T-helper 2 cell (primary cell): ENCODE measurements at places on chromosomes 3 and 15.

DNA sequence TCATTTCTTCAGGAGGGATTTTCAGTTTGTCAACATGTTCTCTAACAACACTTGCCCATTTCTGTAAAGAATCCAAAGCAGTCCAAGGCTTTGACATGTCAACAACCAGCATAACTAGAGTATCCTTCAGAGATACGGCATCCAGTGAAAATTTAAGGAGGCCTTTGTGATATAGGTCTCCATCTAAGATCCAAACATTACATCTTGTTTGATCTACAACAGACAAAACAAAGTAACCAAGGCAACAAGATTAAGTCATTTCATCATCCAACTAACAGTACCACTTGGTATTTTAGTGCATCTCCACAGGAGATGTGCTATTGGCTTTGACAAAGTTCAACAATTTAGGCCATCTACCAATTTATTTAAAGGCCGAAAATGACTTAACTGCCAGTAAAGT is 25.8 kb downstream of the DYNC1LI1 start:
- no peak for DNase-seq

- no peak for DNase-seq
Measured at GRCh38 chr3:105355408-105356061, 11.2 kb upstream of the ALCAM start.

- no peak for DNase-seq
Measured at GRCh38 chr15:76341366-76342057, 4.9 kb downstream of the ISL2 start.

- no peak for DNase-seq
Measured at GRCh38 chr3:154378311-154378710, 51.7 kb downstream of the GPR149 start.

DNA sequence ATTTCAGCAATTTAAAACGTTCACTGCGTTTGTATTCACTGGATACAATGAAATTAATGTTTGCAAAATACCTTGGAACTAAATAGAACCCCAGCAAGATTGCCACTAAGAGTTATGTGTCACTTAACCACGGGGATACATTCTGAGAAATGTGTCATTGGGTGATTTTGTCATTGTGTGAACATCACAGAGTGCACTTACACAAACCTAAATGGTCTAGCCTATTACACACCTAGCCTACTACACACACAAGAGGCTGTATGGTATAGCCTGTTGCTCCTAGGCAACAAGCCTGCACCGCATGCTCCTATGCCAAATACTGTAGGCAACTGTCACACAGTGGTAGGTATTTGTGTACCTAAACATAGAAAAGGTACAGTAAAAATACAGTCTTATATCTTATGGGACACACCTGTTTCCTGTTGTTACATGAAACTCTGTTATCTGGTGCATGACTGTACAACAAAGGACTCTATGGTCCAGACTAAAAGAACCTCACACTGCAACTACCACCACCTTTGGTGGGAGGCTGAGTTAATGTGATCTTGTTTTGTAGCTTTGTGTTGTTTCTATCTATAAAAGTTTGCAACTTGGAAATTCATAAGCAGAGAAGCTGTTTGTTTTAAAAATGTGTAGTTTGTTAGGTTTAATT is 92.2 kb upstream of the NTRK3 start:
- DNase-seq = no peak

DNA sequence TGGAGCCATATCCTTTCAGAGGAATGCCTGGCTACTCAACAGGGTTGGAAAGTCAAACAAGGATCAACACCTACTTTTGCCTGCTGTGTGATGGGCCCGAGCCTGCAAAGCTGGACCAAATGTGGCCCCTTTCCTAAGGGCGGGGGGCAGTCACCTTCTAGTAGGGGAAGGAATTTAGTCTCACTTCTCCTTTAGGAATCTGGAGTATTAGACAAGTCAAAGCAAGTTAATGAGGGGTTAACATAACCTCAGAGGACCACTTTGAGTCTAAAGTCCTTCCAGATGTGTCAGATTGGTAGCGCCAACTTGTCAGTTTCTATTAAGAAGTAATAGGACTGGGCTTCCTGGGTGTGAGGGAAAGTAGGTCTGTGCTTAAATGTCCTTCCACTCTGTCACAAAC is 6.8 kb downstream of the EXOSC7 start:
- DNase-seq = no peak

GRCh38 chr3:186025161-186025560 is 83.7 kb downstream of the ETV5 start:
- no peak for DNase-seq

- no peak for DNase-seq
Measured at GRCh38 chr3:165225604-165226003, 29.4 kb upstream of the SLITRK3 start.

DNA sequence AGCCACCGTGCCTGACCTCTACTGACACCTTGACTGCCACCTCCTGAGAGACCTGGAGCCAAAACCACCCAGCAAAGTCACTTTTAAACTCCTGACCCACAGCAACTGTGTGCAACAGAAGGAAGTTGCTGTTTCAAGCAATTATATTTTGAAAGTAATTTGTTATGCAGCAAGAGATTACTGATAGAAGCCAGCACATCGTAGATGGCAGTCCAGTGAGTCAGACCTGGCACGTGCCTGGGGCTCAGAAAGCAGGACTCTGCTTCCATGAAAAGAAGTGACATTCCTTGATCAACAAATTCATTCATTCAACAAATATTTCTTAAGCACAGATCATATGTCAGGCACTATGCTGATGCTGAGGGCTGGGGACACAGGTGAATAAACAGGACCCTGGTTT is 5.7 kb upstream of the CSPG4 start:
- DNase-seq = no peak

DNA sequence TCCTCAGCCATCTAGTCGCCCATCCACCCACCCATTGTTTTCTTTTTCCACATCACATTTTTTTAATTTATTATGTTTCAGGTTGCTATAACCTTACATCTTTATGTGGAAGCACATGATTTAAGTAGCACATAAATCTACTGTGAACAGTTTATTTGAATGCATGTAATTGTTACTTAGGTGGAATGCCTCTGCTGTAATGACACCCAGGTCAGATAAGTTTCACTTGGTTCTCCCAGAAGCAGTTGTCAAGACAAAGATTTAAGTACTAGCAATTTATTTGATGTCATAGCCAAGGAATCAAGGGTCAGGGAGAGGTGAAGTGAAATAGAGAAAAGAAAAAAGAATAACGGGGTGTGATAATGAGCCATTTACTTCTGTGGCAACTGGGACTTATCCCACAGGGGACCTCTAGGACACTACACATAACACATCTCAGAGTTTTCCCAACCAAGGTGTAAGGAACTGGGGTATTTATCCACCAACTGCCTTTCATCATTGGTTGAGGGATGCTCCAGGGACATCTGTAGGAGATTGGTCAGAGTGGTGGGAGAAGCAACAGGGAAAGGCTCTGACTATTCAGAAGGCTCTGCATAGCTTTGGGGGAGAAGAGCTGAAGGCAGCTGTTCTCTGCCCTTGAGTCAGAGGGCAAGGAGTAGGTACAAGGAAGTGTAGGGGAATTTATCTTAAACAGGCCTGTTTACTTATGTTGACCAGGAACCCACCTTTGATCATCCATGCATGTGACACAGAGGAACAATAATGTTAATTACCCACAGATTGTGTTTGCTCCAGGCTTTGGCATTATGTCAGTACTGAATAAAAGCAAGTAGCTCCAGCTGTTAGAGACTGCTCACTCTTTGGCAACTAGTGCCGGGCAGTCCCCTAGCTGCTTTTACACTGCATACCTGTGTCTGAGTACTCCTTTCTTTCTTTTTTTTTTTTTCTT is 94.8 kb downstream of the CD200R1L start:
- no peak for DNase-seq

GRCh38 chr3:11370191-11370590 is 98.0 kb downstream of the ATG7 start:
- DNase-seq = no peak

DNA sequence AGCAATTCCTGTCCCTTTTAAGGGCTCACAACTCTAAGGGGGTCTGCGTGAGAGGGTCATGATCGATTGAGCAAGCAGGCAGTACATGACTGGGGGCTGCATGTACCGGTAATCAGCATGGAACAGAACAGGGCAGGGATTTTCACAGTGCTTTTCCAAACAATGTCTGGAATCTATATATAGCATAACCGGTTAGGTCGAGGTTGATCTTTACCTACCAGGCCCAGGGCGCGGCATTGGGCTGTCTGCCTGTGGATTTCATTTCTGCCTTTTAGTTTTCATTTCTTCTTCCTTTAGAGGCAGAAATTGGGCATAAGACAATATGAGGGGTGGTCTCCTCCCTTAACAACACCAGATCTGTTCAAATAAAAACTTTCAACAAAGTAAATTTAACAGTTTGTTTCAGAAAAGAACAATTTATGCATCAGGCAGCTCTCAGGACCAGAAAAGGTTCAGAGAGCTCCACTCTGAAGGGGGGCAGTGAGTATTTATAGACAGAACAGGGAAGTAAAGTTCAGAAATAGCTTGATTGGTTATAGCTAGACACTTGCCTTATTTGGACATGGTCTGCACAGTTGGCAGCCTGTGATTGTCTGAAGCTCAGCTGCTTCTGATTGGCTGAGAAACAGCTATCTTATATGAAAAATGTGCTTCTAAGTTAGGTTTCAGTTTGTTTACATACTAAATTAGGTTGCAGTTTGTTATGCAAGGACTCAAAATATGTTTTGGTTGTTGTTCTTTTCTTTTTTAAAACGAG is 17.2 kb upstream of the B4GALT4 start:
- DNase-seq = no peak

- DNase-seq = no peak
Measured at GRCh38 chr15:48416301-48416700, 85.1 kb downstream of the DUT start.

DNA sequence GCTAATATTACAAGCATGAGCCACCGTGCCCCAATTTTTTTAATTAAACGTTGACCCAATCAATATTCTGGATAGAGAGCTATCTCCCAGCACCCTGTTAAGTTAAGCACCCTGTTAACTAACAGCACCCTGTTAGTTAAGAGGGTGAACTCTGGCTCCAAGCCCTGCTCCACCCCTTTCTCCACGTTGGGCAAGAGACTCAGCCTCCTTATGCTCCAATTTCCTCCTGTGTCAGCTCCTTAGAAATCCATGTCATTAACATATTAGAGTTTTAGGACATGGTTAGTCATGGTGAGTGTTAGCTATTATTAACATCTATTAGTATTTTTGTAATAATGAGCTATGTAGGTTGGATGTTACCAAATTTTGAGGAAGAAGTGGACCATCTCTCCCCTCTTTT is 217.2 kb upstream of the UBE2E1 start:
- no peak for DNase-seq

- DNase-seq = no peak
Measured at GRCh38 chr15:35064576-35065190, 20.4 kb downstream of the NANOGP8 start.

DNA sequence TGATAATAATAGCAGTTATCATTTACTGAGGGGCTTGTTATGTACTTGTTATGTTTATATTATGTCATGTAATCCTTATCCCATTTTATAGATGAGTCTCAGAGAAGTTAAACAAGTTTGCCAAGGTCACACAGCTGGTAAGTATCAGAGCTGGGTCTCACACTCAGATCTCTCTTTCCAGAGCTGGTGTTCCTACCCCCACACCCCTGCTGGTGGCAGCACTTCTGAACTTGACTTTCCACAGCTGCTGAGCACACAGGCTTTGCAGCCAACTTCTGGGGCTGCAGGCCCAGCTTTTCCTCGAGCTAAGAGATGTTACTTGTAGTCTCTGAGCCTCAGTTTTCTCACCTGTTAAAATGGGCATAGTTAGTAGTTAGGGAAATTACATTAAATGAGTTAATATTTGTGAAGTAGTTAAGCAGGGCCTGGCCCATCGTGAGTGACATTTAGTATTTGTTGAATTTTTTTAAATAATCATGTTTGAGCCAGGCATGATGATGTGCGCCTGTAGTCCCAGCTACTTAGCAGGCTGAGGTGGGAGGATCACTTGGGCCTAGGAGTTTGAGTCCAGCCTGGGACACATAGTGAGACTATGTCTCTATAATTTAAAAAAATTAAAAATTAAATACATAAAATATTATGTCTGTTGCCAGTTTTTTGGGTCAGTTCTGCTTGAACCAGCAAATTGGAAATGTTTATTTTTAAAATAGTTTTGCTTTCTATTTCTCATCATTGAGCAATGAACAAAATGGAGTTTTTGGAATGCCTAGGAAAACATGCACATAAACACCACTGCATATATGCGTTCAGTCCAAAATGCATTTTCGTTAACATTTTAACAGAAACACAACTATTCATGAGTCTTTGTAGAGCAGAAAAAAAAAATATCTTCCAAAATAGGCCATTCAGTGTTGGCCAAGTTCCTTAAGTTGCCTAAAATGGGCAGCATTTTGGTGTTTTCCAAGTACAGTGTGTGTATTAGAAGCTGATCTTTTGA is 87.3 kb downstream of the SMAD6 start:
- DNase-seq = no peak

- DNase-seq = no peak
Measured at GRCh38 chr3:107251819-107252218, 125.4 kb upstream of the CCDC54 start.

GRCh38 chr15:37902126-37902525 is 32.3 kb upstream of the TMCO5A start:
- no peak for DNase-seq

- DNase-seq = peak; percentile 30
Measured at GRCh38 chr3:141913150-141913811, 36.8 kb downstream of the ATP1B3 start.

- no peak for DNase-seq
Measured at GRCh38 chr3:143793971-143794370, 54.3 kb downstream of the SLC9A9 start.

- DNase-seq = no peak
Measured at GRCh38 chr3:107907996-107908395, 182.8 kb downstream of the CD47 start.

- no peak for DNase-seq
Measured at GRCh38 chr3:194099215-194099614, 36.7 kb upstream of the HES1 start.

- DNase-seq = no peak
Measured at GRCh38 chr3:150114873-150115540, 144.3 kb upstream of the PFN2 start.

- no peak for DNase-seq
Measured at GRCh38 chr3:148457886-148458285, 239.8 kb upstream of the AGTR1 start.

DNA sequence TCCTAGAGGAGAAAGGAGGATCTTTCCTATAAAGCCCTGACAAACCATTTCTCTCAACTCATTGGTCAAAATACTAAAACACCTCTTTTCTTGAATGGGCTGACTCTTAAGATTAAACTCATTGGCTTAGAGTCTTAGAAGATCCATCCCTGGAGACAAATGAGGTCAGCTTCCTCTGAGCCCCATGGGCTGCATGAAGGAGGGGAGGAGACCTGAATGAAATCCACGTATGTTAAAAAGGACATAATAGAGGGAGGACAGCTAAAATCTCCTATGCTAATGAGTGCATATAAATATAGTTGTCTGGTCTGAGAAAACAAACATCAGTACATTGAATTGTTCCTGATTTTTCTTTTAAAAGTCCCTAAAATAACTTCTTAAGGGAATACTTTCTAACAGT is 255.0 kb downstream of the TBL1XR1 start:
- DNase-seq = no peak
